ENCODE measurements at places on chromosomes 12 and 14.

DNA sequence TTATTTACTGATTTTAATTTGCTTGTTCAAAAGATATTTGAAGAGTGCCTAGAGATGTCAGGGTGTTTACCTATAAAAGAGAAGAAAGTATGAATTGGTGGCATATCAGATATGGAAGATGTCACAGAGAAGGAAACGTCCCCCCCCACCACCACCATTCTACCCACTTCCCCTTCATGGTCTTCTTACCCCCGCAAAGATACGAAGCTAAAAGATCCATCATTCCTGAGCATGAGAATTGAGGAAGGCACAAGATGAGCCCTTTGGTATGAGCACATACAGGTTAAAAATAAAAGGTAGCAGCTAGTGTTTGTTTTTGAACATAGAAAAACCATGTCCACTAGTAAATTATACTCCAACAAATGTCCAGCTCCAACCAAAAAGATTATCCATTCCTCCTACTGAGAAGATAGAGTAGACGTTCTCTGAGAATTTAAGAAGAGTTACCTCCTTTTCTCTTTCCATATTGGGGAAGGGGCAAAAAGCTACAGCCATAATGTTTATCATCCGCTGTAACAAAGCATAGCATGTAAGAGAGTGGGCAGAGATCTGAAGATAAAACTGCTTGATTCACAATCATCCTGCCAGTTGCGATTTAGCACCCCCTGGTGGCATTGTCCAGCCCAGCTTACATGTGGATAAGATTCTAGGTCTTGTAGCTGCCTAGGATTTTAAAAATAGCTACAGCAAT lies 29.1 kb downstream of the NFYB start:
- peak; percentile 79 for DNase-seq

GRCh38 chr12:116339062-116339461 lies 61.6 kb upstream of the MED13L start:
- DNase-seq: no peak

GRCh38 chr12:19005257-19005801 lies 124.2 kb upstream of the PLEKHA5 start:
- DNase-seq: no peak

DNA sequence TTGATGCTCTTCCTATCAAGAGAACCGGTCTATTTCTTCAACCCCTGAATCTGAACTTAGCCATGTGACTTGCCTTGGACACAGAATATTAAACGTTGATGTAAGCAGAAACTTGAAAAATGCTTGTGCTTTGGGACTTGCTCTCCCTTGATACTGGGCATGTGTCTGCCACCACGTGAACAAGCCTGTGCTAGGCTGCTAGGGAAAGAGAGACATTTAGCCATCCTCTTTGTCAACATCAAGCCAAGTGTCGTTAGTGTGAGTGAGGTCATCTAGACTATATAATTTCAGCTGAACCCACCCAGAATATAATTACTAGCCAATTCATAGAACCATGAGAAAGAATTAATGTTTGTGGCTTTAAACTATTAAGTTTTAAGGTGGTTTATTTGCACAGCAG lies 98.2 kb upstream of the TRHDE start:
- no peak for DNase-seq

- no peak for DNase-seq
These were observed 146.7 kb downstream of the DYRK2 start for GRCh38 chr12:67795236-67795635.

DNA sequence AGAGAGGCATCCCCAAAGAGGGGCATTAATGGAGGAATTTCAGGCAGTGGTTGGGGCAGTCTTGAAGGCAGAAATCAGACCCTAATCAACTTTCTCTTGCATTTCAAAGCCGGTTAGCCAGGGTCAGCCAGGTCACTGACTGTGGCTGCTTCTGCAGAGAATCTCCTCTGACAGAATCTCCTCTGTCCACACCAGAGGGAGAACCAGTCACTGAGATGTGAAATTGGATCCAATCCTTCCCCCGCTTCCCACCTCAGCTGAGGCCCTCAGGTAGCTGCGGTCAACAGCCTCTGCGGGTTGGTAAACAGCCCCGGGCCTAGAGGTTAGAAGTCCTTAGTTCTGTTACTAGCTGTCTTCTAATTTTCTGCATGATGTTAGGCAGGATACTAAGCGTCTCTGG lies 39.8 kb upstream of the NUAK1 start:
- no peak for DNase-seq

DNA sequence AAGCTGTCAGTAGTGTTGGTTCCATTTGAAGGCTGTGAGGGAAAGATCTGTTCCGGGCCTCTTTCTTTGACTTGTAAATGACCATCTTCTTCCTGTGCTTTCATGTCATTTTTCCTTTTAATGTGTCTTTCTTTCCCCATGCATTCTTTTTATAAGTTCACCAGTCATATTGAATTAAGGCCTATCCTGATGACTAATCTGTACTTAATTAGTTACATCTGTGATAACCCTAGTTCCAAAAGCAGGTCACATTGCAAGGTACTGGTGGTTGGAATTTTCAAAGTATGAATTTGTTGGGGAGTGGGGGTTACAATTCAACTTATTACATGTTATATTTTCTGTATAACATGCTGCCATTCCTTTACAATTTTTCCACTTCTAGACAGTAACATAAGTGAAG lies 1642.1 kb upstream of the FLRT2 start:
- no peak for DNase-seq

- DNase-seq: no peak
These were observed 55.6 kb downstream of the LGMN start for GRCh38 chr14:92692822-92693226.

Measured in stimulated activated CD4-positive, alpha-beta T cell treated with anti-CD3 and anti-CD28 coated beads, Interleukin-2, amount 100 ng/mL, for 4 hours (primary cell).